Regular cardiac myocyte (primary cell): ENCODE measurements at places on chromosomes 13 and 19. TPM values are rescaled to one million over a fixed set of nuclear protein-coding genes. Genes with fewer than 3 reads are reported as not detected.

CFAP97D2 gene
- total RNA-seq = not detected in 2 replicates

HIPK4 gene
- 0.19 and 0.28 TPM in 2 replicates for total RNA-seq

PLA2G4C gene
- total RNA-seq = 3.1 and 15.8 TPM in 2 replicates

ZNF791 gene
- 15.9 and 17.5 TPM in 2 replicates for total RNA-seq

LILRB4 gene
- total RNA-seq = not detected in 2 replicates

SSC5D gene
- total RNA-seq = 6.7 and 11.6 TPM in 2 replicates

PRODH2 gene
- total RNA-seq = not detected in 2 replicates

CCDC106 gene
- total RNA-seq = 4.8 and 5.4 TPM in 2 replicates

MLLT1 gene
- total RNA-seq = 3.9 and 6.1 TPM in 2 replicates
